ENCODE measurements at places on chromosomes 4 and X.

- no peak for DNase-seq
Observed at GRCh38 chr4:108529984-108530905, 90.1 kb upstream of the RPL34 start.

- DNase-seq = no peak
Observed at GRCh38 chr4:89371614-89372013, 64.0 kb upstream of the GPRIN3 start.

- no peak for DNase-seq
Observed at GRCh38 chr4:14065406-14065805, 437.9 kb upstream of the BOD1L1 start.

DNA sequence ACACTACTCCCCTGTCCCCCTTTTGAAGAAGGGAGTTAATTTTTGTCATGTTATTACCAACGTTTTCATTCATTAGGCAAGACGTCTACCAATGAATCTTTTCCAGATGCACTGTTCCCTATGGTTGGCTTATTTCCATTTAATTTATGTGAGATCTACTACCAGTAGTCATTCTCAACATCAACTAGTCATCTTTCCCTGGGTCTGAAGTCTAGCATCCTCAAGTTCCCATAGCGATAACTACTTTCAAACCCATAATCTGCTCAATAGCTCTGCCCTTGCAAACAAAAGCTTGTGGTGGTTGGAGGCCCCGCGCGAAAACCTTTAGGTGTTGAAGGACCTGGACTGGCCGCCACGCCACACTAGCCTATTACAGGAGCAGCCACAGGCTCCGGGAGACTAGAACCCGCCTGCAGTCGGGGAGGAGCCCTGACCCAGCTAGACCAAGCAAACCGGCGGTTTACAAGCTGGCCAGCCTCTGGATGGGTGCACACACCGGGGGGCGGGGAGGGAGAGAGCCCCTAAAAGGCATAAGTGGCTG lies 746 bp downstream of the PPAT start:
- DNase-seq = peak; percentile 51

- no peak for DNase-seq
Observed at GRCh38 chrX:78326401-78326800, 1.0 kb downstream of the CYSLTR1 start.

- no peak for DNase-seq
Observed at GRCh38 chrX:100296183-100296753, 113.8 kb downstream of the PCDH19 start.

- no peak for DNase-seq
Observed at GRCh38 chrX:134246282-134246681, 9.3 kb downstream of the CCDC160 start.
